ENCODE measurements at places on chromosomes 13 and 19.

DNA sequence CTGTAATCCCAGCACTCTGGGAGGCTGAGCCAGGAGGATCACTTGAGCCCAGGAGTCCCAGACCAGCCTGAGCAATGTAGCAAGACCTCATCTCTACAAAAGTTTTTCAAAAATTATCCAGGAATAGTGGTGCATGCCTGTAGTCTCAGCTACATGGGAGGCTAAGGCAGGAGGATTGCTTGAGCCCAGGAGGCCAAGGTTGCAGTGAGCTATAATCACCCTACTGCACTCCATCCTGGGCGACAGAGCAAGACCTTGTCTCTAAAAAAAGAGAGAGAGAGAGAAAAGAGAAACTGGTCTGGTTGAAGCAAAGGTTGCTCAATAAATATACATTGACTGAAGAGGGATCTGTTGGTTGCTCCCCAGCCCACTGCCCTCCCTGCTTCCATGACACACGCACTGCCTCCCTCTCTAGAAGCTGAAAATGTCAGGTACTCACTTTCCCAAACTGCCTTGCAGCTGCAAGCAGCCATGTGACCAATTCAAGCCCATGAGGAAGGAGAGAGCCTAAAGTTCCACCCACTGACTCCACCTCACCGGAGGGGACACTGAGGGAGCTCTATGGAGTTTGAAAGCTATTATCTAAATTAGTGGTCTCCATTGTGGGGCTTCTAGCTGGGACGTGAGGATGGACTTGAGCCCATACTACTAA is 14.0 kb downstream of the CEACAM16 start:
- DNase-seq: no peak

- no peak for DNase-seq
These were observed 53.5 kb upstream of the TSC22D1 start for GRCh38 chr13:44629465-44630183.

DNA sequence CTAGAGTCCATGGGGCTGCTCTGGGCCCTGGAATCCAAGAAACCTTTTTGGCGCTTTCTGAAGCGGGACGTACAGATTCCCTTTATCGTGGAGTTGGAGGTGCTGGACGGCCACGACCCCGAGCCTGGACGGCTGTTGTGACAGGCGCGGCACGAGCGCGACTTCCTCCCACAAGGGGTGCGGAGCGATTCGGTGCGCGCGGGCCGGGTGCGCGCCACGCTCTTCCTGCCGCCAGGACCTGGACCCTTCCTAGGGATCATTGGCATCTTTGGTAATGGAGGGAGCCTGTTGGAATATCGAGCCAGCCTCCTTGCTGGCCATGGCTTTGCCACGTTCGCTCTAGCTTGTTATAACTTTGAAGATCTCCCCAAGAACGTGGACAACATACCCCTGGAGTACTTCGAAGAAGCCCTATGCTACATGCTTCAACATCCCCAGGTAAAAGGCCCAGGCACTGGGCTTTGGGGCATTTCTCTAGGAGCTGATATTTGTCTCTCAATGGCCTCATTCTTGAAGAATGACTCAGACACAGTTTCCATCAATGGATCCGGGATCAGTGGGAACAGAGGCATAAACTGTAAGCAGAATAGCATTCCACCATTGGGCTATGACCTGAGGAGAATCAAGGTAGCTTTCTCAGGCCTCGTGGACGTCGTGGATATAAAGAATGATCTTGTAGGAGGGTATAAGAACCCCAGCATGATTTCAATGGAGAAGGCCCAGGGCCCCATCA is 3.5 kb upstream of the ZFP82 start:
- no peak for DNase-seq

- DNase-seq: no peak
These were observed 3.6 kb downstream of the FCHO1 start for GRCh38 chr19:17754634-17755442.

GRCh38 chr19:19602136-19602712 is 16.3 kb downstream of the PBX4 start:
- peak; percentile 73 for DNase-seq

DNA sequence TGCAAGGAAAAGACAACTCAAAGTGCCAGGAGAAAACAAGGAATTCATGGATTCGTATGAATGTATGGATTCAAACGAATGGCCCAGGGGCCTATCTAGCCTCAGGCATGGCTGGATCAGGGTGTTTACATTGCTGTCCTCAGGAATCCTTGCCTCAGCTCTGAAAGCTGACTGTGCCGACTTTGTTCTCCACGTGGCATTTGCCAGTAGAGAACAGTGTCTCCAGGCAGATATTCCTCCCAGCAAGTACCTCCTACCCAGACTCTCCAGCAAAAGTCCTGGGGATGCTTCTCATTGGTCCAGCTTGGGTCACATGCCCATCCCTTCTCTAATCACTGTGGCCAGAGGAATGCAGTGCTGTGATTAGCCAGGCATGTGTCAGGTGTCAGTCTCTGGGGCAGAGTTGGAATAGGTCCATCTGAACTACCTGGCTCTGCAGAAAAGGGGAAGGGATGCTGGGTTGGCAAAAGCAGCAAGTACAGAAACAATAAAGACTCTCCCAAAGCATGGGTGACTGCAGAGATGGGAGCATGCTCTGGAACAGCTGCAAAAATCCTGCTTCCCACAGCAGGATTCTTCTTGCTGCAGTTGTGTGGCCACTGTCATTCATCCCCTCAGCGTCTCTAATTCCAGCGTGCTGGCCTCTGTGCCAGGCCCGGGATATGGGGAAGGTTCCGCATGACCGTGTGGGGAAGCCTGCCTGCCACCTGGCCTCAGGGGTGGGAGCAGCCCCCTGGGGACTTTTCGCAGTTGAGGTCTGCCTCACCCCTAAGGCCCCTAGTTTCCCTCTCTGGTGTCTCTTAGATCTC is 30.0 kb downstream of the CCNE1 start:
- no peak for DNase-seq

DNA sequence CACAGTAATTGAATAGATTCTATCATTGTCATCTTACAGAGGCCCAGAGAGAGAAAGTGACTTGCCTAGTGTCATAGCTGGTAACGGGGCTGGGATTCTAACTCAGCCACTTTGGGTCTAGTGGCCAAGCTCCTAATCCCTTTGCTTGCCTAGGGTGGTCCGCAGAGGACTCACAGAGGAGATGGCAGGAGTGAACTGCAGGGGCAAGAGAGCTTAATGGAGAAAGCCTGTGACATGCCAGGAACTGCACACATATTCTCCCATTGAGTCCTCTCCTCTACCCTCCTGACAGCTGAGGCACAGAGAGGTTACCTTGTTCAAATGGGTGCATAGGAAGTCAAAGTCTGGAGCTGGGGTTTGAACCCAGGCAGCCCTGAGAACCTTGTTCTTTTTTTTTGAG is 2.7 kb downstream of the LSR start:
- DNase-seq: no peak

- no peak for DNase-seq
These were observed 26.2 kb upstream of the C19orf12 start for GRCh38 chr19:29741226-29741625.

DNA sequence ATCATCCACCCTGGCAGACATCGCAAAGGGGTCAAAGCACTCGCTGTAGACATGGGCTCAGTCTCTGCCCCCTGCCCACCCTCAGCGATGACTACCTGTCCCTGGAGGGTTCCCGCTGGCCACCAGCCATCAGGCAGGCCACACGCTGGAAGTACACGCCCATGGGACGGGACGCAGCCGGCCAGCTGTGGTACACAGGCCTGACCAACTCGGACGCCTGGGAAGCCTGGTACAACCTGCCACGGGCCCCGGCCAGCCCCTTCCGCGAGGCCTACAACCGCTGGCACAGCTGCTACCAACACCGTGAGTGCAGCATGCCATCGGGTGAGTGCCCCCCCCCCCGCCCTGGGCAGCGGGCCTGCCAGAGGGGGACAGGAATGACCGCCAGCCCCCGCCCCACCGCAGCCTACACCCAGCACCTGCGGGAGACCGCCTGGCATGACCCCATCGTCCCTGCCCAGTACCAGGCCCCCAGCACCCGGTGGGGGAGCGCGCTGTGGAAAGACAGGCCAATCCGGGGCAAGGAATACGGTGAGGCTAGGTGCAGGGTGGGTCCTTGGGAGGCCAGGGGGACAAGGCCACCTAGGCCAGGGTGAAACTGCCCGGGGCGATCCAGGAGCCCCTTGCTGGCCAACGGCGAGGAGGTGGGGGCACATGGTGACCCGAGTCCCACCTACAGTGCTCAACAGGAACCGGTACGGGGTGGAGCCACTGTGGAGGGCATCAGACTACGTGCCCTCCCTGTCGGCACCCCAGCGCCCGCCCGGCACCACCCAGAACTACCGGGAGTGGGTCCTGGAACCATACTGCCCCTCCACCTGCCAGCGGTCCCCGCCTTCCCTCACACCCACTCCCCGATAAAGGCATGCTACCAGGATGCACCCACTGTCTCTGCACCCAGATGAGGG is 4.4 kb downstream of the TEKTIP1 start:
- DNase-seq: no peak

GRCh38 chr13:114071991-114072390 is 60.4 kb downstream of the RASA3 start:
- no peak for DNase-seq

DNA sequence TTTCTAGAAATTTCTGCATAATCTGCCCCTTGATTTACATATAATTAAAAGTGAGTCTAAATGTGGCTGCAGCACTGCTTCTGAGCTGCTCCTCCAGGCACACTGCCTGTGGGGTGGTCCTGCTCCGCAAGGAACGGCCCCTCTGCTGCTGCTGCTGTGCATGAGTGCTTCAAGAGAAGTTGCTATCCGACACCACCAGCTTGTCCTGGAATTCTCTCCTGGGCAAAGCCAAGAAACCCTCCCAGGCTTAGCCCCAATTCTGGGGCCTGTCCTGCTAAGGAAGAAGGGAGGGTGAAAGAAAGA is 7.5 kb upstream of the PDCD5 start:
- DNase-seq: no peak

DNA sequence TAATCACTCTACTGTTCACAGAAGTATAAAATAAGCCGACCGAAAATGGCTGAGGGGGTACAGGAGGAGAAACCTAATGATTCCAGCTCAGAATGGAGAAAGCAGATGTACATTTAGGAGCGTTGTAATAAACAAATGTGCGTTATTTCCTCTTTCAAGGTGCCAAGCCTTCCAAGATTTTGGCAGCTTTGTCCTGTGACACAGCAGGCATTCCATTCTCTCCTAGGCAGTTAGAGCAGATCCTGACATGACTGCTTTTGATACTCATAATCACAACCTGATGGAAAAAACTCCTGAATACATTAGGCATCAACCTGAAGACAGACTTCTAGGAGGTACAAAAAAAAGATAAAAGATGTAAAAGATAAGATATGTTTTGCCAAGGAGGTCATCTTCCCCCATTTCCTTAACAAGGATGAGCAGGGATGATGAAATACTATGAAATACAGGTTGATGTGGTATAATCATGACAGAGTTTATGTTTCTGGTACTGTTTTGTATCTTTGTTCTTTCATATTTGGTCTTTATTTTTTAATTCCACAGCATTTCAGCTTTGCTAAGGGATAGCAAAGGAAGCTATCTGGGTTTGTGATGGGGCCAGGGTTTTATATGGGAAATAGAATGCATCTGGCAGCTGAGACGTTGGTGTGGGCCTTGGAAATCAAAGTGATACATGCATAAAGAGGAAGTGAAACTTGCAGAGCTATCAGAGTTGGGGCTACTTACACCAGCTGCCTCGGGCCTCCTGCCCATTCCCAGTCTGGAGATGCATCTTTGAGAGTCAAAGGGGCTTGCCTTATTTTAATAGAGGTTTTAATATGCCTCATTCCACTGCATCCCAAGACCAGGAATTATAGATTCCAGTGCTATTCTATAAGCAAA is 222.5 kb downstream of the OXGR1 start:
- DNase-seq: no peak

- DNase-seq: no peak
These were observed 5.2 kb upstream of the ZNF579 start for GRCh38 chr19:55585658-55586339.

DNA sequence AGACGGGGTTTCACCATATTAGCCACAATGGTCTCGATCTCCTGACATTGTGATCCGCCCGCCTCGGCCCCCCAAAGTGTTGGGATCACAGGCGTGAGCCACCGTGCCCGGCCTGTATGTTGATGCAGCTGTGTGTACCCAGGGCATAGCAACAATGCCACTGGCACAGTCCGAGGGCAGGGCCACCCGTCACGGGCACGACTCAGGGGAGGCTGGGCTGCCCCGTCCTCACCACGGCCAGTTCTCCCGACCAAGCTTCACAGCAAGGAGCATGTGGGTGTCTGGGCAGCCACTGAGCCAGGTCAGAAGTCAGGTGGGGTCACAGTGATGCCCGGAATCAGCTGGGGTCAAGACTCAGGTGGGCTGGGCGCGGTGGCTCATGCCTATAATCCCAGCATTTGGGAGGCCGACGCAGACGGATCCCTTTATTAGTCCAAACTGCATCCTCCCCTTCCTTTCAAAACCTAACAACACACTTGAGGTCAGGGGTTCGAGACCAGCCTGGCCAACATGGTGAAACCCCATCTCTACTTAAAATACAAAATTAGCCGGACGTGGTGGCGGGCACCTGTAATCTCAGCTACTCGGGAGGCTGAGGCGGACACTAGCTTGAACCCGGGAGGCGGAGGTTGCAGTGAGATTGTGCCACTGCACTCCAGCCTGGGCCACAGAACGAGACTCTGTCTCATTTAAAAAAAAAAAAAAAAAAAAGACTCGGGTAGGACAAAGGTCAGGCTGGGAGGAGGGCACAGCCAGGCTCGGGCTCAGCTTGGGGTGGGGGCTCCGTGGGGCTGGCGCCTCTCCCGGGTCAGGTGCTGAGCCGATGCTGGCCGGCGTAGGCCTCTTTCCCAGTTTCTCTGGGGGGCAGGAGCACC is 1.2 kb upstream of the CDC34 start:
- DNase-seq: no peak

GRCh38 chr13:80040196-80040980 is 300.5 kb downstream of the SPRY2 start:
- no peak for DNase-seq

DNA sequence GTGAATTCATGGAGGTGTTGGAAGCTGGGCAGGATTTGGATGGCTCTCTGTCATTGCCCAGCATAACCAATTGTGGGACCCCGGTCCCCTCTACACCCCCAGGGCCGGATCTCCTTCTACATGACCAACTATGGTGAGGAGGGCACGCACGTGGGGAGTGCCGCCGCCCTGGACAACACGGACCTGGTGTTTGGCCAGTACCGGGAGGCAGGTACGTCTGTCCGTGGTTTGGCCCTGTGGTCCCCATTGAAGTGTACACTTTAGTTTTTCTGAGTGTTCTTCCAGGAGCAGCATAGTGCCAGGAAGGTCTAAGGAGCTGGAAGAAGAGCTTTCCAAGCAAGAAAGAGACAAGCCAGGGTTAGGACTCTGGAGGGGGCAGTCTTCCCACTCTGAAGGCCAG is 13.2 kb downstream of the B3GNT8 start:
- DNase-seq: no peak

- no peak for DNase-seq
These were observed 61.7 kb downstream of the COLGALT1 start for GRCh38 chr19:17616961-17617806.

DNA sequence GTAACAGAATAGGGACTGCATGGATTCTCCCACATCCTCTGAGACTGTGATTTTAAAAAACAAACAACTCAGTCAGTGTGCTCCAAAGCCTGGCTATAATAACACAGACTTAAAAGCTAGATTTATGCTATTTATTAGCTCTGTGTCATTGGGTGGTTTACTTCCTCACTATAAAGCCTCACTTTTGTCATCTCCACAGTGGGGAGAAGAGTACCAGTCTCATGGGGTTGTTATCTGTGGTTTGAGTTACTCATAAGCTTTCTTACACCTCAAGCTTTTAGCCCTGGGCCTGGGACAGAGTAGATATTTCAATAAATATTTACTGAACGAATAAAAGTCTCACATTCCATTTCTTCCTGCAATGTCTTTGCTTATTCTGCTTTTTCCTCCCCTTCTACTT is 5.3 kb downstream of the RNASEH2B start:
- peak; percentile 55 for DNase-seq
